ENCODE measurements at places on chromosomes 13 and 19.

DNA sequence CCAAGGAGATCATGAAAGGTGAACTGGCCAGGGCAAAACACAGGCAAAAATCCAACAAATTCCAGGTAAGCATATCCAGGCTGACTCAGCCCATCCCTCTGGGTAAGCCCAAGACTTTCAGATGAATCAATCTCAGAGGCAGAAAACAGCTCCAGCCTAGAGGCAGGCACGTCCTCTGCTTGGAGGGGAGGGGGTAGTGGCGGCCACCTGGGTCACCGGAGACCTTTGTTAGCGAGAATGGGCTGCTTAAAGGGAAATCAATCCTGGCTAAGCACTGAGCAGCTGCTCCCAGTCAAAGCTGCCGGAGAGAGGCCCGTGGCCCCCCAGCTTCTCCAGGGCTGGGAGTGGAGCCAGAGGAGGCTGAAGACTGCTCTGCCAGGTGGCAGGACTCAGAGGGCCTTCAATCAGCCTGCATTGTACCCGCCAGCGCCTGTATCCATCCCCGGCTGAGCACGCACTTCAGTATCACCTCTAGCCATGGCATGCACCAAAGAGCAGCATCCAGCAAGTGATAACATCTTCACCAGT lies 48.2 kb downstream of the PIN1 start:
- no peak for DNase-seq

DNA sequence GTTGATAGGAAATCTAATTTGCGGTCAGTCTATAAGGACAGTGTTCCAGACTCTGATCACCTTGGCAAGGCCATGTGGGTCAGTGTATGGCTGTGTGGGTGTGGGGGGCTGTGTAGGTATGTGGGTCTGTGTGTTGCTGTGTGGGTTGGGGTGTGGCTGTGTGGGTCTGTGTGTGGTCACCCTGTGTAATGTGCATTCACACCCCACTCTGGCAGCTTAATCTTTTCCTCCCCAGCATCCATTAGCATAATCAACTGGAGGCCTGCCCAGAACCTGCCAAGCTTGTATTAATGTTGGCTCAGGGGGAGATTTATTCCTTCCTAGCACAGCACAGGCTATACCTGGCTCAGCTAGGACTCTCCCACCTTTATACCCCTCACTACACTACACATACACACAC lies 203.2 kb downstream of the TUBA3C start:
- no peak for DNase-seq

- no peak for DNase-seq
These were observed 17.4 kb downstream of the ZC3H4 start for GRCh38 chr19:47096100-47096704.

DNA sequence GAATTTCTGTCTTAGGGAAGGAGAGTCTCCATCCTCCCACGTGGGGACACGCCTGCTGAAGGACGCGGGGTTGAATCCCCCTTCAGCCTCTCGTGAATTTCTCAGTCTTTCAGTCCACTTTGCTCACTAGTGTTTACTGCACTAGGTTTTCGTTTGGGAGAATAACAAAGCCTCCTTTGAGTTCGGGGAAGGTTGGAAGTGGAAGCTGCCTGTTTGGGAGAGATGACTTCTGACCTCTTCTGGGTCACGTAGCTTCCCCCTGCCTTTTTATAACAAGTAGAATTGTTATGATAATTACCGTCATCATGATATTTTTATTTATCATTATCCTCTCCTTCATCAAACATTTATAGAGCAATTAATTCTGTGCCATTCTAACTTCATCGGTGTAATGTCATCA lies 60.7 kb downstream of the ATP11A start:
- no peak for DNase-seq

DNA sequence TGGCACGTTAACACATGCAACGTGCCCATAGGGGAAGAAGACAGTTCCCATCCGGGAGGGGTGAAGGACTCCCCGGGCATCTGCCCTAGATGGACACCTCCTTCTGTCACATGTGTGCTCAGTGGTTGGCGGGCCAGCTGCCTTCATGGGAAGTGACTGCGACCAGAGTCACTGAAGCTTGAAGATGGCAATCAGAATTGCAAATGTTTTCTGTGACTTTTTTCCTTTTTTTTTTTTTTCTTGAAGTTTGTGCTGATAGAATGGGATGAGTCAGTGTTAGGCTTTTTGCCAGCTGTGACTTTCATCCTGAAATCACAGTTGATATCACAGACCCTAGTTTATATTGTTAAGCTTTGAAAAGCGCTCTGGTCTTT lies 109.2 kb upstream of the MCF2L start:
- no peak for DNase-seq

DNA sequence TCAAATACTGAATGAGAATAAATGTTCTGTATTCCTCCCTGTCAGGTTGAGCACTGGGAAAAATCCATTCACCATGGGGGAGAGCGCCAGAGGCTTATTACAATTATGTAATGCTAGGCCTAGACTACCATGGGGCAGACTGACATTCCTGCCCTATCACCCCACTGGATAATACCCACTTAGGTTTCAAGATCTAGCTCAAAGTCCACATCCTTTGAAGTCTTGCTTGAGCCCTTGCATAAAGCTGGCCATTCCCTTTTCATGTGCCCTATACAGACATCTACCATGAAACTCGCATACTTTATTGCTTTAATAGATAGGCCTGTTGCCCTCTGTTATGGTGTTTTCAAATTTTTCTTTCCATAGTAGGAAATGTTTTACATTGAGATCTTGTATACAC lies 149.3 kb downstream of the RGCC start:
- DNase-seq, result no peak

DNA sequence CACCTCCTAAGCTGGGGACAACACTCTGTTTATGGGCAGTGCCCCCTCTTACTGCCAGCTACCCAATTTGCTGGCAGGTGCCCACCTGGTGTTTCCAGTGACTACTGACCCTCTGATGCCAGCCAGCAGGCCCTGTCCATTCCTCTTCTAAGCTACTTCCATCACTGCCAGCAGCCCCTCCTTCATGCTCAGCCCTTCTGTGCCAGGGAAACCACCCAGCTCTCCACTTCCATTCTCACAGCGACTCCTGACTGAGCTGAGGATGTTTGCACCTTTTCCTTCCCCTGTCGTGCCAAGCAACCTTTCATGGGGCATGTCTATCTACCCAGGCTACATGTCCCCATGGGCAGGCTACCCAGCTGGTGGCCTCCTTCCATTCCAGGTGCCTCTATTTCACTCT lies 24.0 kb upstream of the ZNF492 start:
- DNase-seq, result no peak

- DNase-seq, result no peak
These were observed 2.4 kb downstream of the LRFN3 start for GRCh38 chr19:35938282-35939224.

- no peak for DNase-seq
These were observed 476.8 kb downstream of the DIAPH3 start for GRCh38 chr13:59686798-59687394.

DNA sequence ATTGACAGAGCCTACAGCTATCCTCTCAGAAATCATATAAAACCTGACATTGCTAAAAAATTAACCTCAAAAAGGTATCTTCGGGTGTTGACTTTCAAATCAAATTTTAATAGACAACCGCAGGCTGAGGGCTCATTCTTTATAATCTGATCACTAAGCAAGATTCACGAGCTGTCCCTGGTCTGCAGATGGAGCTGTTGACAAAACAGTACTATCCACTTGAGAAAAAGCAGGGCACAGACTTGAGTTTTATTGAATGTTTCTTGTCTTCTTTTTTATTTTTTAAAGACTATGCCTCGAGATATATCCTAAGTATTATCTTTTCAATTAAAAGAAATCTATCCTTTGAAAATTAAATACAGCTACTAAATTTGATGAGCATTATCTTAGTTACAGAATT lies 540.5 kb downstream of the PCDH9 start:
- peak; percentile 7 for DNase-seq

DNA sequence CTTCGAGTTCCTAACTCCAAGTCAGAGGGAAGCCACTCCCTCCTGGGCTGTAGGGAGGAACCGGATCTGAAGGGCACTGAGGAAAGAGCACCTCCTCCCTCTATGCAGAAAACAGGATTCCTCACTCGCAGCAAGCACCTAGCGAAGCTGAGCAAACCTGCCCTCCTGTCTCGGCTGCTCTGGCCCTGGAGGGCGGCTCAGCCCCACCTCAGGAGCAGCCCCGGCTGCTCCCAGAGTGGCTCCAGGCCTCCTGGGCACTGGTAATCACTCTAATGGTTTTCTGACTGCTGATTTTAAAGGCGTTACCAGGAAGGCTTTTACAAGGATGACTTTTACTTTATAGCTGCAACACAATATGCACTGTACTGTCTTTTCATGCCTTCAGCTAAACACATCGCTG lies 312.5 kb downstream of the TEX29 start:
- DNase-seq, result no peak

DNA sequence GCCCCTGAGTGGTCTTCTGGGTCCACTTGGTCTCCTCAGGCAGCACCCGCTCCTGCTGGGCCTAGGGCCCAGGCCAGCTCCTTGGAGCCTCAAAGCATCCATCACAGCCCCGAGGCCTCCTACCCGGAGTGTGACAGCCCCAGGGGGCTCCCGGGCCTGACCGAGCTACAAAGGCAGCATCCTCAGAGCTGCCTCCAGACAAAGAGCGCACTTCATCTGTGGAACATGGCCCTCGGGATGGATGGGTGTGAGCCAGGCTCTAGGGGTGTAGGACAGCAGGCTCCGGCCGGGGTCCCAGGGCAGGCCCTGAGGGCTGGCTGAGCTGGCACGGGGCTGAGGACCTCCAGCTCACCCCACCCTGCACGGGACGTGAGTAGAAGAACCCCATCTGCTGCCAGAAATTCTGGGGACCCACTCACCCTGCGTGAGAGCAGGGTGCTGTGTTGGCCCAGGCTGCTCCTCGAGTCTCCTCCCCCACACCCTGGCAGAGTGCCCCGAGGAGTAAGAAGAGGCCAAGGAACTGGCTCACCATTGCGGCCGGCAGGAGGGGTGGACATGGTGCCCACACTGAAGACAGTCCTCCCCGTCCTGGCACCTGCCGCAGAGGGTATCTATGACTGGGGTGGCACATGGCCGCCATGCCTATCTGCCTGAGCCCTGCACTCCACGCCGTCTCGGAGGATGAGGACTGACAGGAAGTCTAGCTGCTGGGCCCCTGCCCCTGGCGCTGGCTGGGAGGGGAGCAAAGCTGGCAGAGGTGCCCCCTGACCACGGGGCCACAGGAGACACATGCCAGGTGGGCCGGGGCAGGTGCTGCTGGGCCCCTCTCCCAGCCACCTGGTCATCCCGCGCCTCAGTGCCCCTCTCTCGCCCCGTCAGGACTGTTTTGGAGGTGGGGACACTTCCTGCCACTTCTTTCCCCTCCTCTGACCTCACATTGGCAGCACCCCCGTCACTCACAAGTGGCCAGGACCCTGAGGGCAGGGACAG lies 22.3 kb downstream of the CEBPG start:
- DNase-seq, result peak; percentile 42

- no peak for DNase-seq
These were observed 982 bp downstream of the ZNF780B start for GRCh38 chr19:40055049-40055448.

- DNase-seq, result no peak
These were observed 69.3 kb downstream of the NHLRC3 start for GRCh38 chr13:39107561-39107960.

DNA sequence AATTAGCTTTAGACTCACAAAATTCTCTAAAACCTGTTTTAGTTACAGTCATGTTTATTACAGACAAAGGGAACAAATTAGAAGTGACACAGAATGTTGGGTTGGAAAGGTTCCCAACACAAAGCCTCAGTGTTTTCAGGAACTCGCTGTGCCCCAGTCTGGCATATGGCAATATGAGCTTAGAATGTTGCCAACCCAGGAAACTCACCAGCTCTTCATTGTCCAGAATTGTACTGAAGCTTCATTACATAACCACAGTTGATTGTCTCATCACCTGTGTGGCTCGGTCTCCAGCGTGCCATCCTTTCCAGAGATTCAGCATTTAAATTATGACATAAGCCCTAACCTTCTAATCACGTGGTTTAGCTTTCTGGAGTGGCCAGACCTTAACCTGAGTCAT lies 19.1 kb downstream of the ZNF264 start:
- DNase-seq, result no peak

Measured in head of caudate nucleus (tissue), 42 donors.